Stimulated activated CD4-positive, alpha-beta T cell treated with anti-CD3 and anti-CD28 coated beads, Interleukin-4, amount 100 ng/mL, for 1 hour (primary cell): ENCODE measurements at places on chromosomes 16 and 17.

DNA sequence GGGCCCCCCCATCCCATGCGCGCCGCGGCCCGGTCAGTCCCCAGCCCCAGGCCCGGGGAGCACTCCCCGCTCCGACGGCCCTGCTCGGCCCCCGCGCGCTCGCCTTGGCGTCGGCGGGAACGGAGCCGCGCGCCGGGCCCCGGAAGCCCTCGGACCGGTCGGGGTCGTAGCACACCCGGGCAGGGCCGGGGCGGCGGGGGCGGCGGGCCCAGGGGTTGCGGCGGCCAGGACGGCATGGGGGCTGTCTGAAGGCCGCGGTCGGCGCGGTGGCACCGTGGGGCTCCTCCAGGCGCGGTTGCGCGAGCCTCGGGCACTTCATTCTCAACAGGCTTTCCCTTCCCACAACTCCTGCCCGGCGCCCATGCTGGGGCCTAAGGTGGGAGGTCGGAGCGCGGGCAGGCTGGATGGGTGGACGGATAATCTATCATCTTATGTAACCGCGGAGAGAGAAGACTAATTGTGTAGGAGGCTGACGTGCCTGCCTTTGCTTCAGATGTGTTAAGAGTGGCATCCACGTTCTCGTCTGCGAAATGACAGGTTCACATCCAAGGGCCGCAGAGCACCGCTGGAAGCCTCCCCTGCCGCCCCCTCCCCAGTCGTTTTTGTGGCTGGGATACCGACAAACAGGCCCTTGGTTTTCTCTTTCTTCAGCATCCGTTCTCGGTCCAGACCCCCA is 708 bp downstream of the BAIAP2 start:
- peak; percentile 22 for DNase-seq

DNA sequence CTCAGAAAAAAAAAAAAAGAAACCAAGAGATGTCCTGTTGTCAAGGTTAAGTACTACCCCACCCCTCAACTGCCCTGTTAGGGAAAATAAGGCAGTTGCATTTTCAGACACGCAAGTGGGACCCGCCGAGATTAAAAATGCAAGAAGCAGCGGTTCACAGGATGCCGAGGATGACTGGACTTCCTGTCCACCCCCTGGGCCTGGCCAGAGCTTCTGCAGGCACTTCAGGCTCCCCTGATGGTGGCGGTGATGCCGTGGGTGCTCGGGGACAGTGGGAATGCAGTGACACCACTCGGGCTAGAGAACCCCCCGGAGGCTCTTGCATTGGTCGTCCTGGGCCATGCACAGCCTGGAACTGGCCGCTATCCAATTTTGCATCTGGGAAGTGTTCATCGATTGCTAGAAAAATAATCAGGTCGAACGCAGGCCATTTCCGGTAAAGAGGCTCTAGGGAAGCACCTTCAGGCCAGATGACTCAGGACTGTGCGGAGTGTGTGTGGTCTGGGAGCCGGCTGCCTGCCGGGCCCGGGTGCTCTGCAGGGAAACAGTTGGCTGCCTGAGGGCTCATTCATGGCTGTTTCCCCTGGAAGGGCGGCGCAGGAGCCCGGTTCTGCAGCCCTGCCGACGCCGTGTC is 13.4 kb upstream of the CRISPLD2 start:
- DNase-seq, result no peak

DNA sequence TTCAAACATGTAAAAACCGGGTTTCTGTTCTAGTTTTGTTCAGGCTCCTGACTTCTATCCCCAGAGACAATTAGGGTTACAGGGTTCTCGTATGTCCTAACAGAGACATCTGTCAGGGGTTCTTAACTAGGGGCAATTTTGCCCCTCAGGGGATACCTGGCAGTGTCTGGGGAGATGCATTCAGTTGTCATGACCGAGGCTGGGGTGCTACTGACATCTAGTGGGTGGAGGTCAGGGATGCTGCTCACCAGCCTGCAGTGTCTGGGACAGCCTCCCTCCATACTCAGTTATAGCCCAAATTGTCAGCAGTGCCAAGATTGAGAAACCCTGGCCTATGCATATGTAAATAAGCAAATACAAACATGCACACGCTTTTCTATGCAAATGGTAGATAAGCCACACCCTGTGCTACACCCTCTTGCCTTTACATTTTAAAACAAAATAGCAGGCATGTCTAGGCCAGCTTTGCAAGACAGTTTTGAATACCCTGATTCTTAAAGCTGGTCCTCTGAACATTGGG is 37.4 kb downstream of the CLEC16A start:
- peak; percentile 38 for DNase-seq

GRCh38 chr16:75461575-75461974 is 2.9 kb downstream of the TMEM170A start:
- no peak for DNase-seq

- no peak for DNase-seq
Observed at GRCh38 chr17:37829592-37830123, 84.8 kb upstream of the HNF1B start.

- DNase-seq, result no peak
Observed at GRCh38 chr17:18368946-18369345, 5.6 kb upstream of the SHMT1 start.

- DNase-seq, result no peak
Observed at GRCh38 chr16:17557480-17557879, 86.7 kb upstream of the XYLT1 start.

GRCh38 chr17:28949185-28950016 is 1.9 kb downstream of the PHF12 start:
- peak; percentile 78 for DNase-seq

DNA sequence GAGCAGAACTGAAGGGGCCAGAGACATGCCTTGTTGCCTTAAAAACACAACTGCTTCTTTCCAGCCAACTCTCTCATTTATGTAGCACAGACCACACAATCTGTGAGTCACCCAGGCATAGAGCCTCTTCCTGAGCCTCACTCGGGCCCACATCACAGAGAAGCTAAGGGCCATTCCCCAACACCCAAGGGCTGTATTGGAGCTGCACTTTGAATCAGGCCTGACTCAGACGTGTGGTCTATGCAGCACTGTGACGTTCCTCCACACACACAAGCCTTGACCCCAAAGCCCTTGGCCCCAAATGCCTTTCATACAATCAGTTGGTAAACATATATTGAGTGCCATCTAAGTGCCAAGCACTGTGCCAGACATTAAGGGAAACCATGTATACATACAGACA is 308.9 kb upstream of the DYNLRB2 start:
- no peak for DNase-seq
